ENCODE measurements at places on chromosomes 11 and 22.
A peak's percentile ranks its signal among the peaks of the same experiment; 100 is the strongest.

DNA sequence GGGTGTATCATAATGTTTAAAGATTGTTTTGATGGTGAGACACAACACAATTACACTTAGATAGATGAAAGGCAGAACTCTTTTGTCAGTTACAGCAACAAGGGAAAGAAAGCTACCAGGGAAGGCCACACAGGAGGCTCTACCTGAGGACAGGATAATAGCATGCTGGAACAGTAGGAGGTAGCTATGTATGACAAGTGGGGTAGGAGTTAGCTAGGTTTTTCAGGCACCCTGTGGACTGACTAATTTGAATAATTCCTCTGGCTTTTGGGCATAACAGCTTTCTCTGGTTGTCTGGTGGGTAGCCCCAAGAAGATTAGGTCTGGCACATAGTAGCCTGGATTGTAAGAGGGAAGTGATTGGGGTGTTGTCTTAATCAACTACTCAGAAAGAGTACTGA, 475.4 kb upstream of the CHORDC1 start:
- no peak for DNase-seq

- DNase-seq = no peak
Observed at GRCh38 chr11:83569134-83569805, 283.1 kb upstream of the CCDC90B start.

DNA sequence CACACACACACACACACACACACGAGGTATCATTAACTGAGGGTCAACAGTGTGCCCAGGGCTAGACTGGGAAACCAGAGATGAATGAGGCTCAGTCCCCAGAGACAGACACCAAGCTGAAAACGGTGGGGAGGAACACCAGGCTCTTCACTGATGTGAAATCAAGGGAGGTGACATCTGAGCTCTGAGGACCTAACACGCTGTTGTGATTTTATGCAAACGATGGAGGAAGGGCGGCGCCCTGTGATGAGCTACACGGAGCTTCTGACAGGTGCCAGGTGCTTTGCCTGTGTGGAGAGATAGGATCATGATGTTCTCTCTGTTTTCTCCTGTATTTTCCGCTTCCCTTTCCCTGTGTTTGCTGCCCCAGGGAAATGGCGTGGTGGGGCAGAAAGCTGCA, 6.5 kb upstream of the CYB5R3 start:
- no peak for DNase-seq

DNA sequence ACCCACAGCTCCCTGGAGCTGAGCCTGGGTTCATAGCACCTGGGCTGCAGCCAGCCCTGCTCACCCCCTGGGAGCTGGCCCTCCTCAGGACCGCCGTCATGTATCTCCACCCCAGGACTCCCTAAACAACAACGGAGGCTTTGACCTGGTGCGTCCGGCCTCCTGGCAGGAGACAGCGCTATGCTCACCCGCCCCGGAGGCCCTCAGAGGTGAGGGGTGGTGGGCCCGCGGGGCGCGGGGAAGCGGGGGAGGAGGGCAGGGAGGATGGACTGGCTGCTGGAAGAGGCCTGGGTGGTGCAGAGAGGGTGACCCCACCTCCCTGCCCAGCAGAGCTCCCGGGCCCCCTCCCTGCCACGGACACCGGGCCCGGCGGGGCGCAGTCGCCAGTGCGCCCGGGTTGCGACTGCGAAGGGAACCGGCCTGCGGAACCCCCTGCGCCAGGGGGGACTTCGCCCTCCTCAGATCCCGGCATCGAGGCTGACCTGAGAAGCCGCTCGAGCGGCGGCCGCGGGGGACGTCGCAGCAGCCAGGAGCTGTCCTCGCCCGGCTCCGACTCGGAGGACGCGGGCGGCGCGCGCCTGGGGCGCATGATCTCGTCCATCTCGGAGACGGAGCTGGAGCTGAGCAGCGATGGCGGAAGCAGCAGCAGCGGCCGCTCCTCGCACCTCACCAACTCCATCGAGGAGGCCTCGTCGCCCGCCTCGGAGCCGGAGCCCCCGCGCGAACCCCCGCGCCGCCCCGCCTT, 3.1 kb downstream of the MAPK8IP2 start:
- no peak for DNase-seq

- peak; percentile 48 for DNase-seq
Observed at GRCh38 chr11:61639816-61640443, 40.3 kb upstream of the DAGLA start.

DNA sequence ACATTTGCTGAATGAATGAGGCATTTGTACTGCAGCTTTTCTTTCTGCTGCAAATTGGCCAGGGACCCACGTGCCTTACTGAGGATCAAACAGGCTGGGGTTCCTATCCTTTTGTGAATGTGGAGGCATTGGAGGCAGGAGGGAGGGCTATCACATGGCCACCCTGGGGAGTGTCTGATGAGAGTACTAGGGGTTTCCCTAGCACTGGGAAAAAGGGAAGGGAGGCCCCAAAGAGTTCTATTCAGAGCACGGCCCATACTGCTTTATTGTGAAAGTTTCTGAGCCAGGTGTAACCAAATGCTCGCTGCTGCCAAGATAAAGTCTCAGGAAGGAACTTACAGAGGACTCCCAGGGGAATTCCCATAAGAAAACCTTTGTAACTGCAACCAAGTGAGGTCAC, 78.4 kb upstream of the ANO1 start:
- DNase-seq = no peak

DNA sequence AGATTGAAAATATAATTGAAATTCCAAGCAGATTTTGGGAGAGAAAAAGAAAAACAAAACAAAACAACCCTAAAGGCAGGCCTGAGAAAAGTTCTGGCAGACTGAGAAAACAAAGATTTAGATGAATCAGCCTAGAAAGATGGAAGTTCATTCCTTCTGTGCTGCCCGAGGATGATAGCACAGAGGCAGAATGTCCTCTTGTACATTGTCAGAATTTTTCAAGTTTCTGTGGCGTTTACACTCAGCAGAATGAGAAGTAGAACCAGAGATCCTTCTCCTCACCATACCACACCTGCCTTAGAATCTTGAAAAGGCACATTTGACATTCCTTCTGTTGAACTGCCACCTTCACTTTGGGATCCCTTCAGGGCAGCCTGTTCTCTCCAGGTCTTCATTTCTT, 62.5 kb upstream of the IZUMO1R start:
- no peak for DNase-seq

GRCh38 chr22:41862530-41863266, 29.8 kb downstream of the SREBF2 start:
- DNase-seq = no peak

DNA sequence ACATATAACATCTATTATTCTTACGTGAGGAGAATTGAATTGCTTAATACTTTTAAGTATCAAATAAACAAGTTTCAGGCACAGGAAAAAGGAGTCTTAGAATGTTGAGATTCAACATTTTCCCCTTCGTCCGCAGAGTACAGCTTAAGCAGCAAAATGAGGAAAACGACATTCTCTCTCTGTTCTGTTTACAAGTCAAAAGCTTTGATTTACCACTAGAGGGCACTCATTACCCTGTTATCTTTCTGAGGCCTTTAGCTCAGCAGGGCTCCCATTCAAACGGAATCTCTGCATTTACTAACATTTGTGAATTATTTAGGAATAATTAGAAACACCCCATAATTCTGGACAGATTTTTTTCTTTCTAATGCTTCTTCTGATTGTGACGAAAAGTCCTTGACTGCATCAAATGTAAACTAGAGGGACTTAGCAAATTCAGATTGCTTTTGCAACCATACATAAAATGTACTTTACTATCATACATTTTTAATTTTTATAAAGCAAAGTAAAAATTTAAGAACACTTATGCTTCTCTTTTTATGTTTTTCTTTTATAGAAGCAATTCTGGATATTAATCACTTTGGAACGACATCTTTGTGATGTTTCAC, 75.0 kb downstream of the JRKL start:
- peak; percentile 62 for DNase-seq

DNA sequence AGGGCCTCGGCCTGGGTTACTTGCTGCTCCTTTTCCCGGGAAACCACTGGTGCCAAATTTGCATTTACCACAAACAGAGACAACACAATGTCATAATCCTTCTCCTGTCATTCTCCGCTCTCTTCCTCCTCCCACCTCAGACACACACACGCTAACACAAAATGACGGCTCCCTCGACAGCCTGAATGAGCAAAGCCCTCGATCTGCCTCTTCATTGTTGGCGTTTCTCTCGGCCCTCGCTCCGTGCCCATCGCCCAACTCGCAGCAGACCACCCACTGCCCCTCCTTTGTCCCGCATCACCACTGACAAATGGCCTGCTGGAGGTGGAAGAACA, 12.5 kb upstream of the TCF20 start:
- DNase-seq = no peak

- DNase-seq = no peak
Observed at GRCh38 chr11:112297248-112297866, 36.7 kb upstream of the PLET1 start.

DNA sequence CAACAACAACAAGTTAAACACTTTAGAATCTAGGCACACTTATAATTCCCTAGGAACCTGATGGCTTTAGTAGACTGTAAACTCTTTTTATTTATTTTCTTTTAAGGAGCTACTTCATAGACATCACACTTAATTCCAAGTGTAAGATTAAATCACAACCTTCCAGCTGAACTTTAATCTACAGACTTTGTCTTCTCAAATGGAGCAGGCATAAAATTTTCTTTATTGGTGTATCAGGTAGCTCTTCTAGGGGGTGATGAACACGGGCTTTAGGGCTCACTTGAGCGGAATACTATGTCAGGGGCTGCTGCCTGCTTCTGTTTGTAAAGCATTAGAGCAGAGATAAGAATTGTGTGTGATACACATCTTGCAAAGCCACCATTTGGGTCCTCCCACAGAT, 525.8 kb upstream of the FAT3 start:
- no peak for DNase-seq

- DNase-seq = no peak
Observed at GRCh38 chr11:132088551-132088950, 718.1 kb downstream of the NTM start.

DNA sequence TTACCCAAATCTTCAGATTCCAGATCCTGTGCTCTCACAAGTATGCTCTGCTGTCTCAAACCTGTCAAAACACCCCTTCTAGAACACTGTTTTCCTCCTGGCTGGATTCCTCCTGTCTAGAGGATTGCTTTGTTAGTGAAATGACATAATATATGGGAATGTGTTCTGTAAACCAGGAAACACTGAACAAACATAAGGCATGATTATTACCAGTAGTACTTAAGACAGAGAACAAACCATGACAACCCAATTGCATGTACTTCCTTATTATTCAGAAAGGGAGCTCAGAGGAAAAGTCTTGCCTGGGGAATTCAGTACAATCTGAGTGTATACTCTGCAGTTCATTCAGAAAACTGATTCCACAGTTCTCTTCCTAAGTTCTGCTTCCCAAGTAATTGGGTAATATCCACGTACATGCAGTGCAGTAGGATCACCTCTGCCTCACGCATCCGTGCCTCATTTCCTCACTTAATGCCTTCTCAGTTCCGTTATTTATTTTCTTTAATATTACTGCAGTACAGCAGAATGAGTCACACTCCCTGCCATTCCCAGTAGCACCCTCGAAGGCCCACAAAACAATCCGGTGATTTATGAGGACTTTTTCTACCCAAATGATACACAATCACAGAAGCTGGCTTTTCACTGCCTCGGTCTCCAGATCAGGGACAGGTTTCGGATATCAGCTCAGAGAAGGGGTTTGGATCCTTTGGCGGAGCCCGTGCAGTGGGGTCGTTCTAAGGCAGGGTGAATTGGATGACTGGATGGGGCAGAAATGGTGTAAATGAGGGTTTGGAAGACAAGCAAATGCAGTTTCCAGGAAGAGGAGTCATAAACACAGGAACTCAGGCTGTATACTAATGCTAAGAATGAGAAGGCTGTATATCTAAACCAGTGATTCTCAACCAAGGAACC, 896.9 kb downstream of the KCNA4 start:
- DNase-seq = peak; percentile 95
